Stimulated activated CD4-positive, alpha-beta T cell treated with anti-CD3 and anti-CD28 coated beads, Interleukin-1b, Interleukin-23, amount 100 ng/mL, for 1 hour (primary cell): ENCODE measurements at places on chromosomes 7 and 10.

- DNase-seq = no peak
These were observed 25.5 kb downstream of the TSPAN13 start for GRCh38 chr7:16779051-16779450.

DNA sequence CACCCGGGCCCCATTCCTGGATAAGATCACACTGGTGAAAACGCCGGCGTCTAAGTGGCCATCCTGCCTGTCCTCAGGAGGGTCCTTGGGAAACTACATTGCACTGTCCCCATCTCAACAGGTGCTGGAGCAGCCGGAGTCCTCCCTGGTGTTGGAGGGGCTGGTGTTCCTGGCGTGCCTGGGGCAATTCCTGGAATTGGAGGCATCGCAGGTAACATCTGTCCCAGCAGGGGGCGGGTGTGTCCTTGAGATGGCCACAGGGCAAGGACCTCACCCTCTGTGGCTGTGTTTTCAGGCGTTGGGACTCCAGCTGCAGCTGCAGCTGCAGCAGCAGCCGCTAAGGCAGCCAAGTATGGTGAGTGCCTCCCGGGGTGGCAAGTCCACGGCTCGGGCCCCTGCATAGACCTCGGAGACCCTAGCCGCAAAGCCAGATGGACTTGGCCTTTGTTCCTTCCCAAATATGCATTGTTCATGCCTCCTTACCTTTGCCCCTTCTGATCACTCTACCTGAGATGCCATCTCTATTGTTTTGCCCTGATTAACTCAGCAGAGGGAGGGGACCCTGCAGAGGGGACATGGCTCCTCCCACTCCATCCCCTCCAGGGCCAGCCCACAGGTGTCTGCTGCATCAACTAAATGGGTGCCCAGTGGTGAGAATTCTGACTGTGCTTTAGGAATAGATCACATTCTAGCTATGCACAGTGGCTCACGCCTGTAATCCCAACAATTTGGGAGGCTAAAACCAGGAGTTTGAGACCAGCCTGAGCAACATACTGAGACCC, 23.8 kb downstream of the ELN start:
- DNase-seq = no peak

GRCh38 chr7:72182036-72182435, 230.1 kb downstream of the CALN1 start:
- DNase-seq = no peak

DNA sequence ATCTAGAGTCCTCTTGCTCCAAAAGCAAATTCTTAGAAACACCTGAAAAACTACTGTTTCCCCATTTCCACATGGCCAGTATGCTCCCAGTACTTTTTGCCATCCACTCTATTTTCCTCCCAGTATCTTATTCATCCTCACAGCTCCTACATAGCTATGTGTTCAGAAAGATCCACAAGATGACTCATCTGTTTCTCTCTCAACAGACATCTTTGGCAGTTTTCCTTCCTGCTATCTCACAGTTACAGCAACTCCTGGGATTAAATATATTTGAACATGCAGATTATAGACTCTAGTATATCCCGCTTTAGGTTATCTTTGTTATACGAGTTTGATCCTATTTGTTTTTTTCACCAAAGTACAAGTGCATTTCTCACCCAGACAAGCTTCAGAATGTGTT, 675.6 kb upstream of the POT1 start:
- DNase-seq = no peak

- DNase-seq = no peak
These were observed 20.0 kb upstream of the LRRC17 start for GRCh38 chr7:102892631-102893278.

GRCh38 chr10:86260564-86260963, 106.0 kb downstream of the GRID1 start:
- DNase-seq = no peak

- DNase-seq = no peak
These were observed 40.0 kb upstream of the EIF4H start for GRCh38 chr7:74134117-74134620.

DNA sequence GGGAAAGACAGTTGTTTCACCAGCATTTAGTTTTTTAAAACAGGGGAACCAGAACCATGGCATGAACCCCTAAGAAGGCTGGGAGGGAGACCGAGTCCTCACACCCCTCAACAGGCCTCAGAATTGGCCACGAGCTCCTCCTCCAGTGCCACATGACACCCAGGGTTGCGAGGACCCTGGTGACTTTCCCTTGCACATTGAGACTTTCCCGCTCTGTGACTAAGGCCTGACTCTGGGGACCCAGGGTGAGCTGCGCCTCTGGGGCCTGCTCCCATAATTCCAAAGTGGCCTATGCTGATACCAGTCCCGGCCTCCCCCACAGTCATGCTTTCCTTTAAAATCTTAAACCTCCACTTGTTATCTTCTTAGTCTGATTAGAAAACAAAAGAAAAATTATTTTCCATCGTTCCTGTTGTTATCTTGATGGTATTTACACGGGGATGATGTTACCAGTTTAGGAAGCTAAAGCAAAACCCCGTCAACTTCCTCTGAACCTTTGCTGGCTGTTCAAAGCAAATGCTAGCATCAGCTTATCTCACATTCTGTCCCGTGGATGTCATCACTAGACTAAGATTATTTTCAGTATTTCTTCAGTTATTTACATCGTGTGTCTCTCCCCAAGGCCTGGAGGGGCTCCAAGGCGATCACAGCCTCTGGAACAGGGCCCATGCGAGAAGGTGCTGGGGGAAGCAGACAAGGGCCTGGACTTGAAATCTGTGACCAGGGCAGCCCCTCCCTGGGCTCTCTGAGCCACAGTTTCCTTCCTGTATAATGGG, 42.1 kb downstream of the FAM53B start:
- no peak for DNase-seq

GRCh38 chr10:113732160-113732881, 19.2 kb upstream of the PLEKHS1 start:
- no peak for DNase-seq

- DNase-seq = no peak
These were observed 6.9 kb downstream of the FRAT2 start for GRCh38 chr10:97327348-97328294.

- peak; percentile 70 for DNase-seq
These were observed 47.7 kb upstream of the FGL2 start for GRCh38 chr7:77247206-77247850.

- DNase-seq = no peak
These were observed 186.6 kb upstream of the LYZL1 start for GRCh38 chr10:29102233-29102632.

GRCh38 chr7:80883154-80884025, 35.5 kb downstream of the SEMA3C start:
- DNase-seq = no peak

DNA sequence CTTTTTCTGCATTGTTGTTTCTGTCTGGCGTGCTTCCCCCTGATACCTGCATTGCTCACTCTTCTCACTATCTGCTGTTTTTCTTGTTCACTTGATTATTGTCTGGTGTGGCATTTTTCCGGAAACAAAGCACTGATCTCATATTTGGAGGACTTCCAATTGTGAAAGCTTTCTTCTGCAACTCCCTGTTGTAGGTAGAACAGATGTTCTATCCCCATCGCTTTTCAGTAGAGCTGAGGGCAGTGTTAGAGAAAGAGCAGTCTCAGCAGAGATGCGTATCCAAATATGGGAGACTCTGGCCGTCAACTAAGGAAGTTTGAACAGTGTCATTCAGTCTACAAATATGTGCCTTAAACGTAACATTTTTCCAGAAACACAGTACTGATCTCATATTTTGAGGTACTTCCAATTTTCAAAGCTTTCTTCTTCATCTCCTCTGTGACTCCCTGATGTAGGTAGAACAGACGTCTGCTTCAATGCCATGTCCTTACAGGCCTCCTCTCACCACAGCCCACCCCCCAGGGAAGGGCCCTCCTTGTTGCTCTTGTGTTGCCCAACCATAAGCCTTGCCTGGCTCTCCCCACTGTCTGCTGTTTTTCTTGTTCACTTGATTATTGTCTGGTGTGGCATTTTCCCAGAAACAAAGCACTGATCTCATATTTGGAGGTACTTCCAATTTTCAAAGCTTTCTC, 27.1 kb upstream of the GJD4 start:
- no peak for DNase-seq

DNA sequence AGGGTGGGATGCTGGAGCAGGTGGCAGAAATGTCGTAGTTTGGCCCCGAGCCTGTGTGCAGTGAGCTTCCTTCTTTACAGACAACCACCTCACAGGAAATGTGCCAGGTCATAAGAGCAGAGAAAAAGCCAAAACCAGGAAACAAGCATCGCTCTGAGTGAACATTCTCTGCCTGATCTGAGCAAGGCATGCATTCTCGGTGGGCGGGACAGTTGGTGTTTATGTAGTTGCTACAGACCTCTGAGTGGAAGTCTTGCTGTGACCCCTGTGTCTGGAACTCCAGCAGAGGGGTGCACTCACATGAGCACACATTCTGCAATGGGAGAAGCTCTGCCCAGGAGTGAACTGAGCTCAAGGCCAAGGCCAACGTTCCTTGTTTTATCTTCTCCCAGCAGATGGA, 230.1 kb downstream of the TCERG1L start:
- DNase-seq = no peak

DNA sequence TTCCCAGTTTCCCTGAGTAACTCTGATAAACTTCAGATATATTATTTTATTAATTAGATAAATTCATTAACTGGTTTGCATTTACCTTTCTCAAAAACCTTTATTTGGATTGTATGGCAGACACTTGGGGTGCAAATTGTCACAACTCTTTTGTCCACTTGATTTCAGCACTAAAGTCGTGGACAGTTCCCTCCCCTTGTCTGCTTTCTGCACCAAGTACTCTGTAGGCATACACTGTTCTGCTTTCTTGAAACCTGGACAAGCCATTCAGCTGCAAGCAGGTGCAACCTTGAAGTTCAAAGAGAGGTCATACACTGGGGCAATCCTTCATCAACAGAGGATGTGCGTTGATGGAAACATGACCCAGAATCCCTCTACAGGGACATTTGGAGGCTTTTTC, 162.9 kb downstream of the ARL5B start:
- DNase-seq = no peak

GRCh38 chr7:116652793-116653192, 19.2 kb upstream of the MET start:
- no peak for DNase-seq

DNA sequence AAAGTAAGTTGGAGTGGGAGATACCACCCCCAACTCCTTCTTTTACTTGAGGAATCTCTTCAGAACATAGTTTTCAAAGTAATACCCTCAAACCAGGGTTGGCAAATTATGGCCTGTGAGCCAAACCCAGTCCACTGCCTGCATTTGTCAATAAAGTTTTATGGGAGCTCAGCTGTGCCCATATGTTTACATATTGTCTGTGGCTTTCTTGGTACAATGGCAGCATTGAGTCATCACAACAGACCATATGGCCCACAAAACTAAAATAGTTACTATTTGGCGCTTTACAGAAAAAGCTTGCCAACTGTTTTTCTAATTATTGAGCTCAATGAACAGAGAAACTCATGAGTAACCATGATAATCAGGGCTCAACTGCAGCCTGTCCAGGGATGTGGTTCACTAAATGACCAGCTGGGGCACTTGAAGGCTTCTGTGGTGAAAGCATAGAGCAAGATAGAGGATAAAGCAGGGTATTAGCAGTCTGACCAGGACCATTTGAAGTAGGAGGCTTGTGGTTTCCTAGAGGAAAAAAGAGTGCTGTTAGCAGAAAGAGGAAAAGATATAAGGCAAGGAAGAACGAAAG, 196.0 kb upstream of the GRB10 start:
- DNase-seq = no peak

DNA sequence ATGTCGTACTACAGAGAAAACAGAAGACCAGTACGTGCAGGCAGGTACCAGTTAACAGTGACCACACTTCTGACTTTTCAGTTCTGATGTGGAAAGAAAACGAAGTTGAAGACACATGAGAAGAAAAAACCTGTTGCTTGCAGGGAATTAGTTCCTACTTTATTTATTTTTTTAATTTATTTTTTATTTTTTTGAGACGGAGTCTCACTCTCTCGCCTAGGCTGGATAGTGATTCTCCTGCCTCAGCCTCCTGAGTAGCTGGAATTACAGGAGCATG, 73.8 kb upstream of the ATP6V0A4 start:
- no peak for DNase-seq

GRCh38 chr10:4138146-4138721, 353.2 kb upstream of the KLF6 start:
- no peak for DNase-seq

- DNase-seq = no peak
These were observed 292.5 kb upstream of the ZNF32 start for GRCh38 chr10:43940898-43941837.

DNA sequence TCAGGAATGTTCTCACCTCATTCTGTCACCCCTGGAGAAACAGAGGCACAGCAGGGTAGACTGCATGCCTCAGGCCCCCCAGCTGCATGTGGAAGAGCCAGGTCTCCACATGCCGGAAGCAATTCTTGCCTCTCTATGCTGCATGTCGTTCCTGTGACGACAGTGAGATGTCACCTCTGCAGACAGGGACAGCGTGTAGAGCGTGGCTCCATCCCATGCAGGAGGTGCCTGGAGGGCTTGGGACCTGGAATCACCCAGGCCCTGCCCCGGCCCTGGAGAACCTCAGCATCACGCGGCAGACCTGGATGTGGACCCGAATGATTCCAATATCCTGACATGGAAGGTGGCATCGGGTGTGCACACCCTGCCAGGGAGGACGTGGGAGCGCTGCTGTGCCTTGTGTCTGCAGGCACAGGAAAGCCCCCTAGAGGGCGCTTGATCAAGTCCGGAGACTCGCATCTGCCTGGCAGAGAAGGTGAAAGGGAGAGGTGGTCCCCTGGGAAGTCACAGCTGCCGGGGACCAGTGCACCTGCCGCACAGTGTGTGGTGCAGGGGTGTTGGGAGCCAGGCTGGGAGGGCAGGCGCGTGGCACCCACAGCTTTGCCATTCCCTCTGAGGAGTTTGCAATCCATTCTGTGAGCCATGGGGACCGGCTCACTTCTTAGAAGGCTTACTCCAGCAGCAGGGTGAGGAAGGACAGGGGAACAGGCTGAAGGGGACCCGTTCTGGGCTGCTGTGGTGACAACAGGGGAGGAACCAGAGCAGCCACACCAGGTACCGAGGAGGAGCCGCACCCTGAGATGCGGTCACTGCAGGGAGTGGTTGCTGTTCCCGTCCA, 45.3 kb upstream of the EN2 start:
- no peak for DNase-seq

DNA sequence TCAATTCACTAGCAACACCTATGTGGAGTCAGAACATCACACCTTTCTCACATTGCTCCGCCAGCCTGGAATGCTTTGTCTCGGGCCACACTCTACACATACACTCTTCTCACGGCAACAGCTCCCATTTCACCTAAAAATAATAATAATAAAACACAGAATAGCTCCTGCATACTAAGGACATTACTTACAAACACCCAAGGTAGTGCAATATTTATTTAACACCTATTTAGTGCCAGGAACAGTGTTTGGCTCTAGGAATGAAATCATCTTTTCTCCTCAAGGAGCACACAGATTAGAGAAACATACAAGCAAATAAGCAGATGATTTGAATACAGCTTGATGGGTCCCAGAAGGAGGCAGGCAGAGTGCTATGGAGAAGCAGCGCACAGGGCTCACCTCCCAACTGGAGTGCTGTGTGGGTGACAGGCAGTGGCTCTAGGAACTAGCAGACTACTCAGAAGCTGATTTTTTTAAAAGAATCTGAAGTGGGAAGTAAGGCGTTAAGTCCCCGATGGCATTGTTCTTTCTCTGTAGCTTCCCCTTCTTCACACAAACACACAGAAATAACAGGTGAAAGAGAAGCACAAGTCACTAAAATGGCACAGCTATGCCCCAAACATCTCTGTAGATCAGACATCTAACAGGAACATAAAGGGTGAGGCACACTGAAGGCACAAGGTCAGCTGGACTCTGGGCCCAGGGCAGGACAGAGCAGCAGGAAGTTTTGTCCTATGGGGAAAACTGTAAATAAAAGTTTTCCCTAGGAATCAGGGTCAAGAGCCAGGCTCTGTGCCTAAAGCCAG, 16.7 kb downstream of the USP6NL start:
- DNase-seq = no peak

- no peak for DNase-seq
These were observed 89.3 kb upstream of the RET start for GRCh38 chr10:42987575-42987974.
